ENCODE measurements at places on chromosomes 3 and 15.

GRCh38 chr3:145219355-145220235 lies 941.4 kb downstream of the PLOD2 start:
- DNase-seq, result no peak

DNA sequence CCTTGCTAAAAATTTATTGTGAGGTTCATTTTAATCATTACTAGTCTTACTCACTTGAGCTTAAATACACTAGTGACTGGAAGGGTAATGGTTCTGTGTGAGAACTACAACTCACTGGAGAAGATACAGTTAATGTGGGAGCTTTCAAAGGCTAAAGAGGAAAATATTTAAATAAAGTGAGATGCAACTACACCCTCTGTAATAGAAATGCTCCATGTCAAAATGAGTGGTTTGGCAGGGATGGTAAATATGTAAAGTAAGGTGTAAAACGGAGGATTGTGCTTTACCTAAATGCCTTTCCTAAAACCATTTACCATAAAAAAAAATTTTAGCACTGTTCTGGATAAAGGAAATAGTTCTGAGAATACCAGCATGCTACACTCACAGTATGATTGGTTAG lies 15.3 kb downstream of the LRRC57 start:
- DNase-seq, result no peak

- DNase-seq, result no peak
Measured at GRCh38 chr15:59396211-59396610, 23.5 kb upstream of the MYO1E start.

- DNase-seq, result no peak
Measured at GRCh38 chr3:71393093-71393492, 190.4 kb downstream of the FOXP1 start.

- no peak for DNase-seq
Measured at GRCh38 chr15:84752700-84753099, 4.3 kb downstream of the ZNF592 start.
